HL-60 (cell line): ENCODE measurements at places on chromosomes 2 and 18.

DNA sequence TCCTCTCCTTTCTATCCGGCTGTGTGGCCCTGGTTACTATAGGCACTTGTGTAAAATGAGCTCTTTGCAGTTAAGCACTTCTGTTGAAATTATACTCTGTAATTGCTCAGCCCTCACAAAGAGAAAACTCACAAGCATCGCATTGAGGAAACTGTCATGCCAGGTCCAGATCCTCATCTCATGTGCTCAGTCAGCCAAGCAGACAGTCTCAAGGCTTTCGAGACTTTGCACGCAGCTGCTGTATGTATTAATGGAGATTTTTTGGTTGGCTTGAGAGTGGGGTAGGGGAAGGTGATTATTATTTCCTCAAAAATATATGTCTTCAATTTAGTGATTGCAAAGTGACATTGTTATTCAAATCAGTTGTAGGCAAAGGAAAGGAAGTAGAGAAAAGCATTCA lies 33.0 kb upstream of the PHLPP1 start:
- no peak for DNase-seq

GRCh38 chr18:79736846-79737245 lies 57.2 kb downstream of the CTDP1 start:
- DNase-seq, result no peak

DNA sequence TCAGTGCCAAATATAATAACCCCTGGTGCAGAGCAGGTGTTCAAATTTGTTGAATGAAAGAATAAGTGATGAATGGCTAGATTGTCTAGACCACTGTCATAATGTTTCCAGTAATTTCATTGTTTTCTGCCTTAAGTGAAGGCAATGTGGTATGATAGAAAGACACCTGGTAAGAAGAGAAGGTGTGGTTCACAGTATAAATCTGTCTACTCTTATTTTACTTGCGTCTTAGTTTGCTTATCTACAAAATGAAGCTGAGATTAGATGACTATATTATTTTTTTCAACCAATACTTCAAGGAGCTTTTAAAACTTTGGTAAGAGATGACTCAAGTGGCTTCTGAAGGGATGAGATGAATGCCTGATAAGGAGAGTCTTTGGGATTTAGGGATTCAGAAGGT lies 788.4 kb downstream of the EPHA4 start:
- DNase-seq, result no peak

GRCh38 chr2:2853346-2853745 lies 522.3 kb upstream of the MYT1L start:
- no peak for DNase-seq

DNA sequence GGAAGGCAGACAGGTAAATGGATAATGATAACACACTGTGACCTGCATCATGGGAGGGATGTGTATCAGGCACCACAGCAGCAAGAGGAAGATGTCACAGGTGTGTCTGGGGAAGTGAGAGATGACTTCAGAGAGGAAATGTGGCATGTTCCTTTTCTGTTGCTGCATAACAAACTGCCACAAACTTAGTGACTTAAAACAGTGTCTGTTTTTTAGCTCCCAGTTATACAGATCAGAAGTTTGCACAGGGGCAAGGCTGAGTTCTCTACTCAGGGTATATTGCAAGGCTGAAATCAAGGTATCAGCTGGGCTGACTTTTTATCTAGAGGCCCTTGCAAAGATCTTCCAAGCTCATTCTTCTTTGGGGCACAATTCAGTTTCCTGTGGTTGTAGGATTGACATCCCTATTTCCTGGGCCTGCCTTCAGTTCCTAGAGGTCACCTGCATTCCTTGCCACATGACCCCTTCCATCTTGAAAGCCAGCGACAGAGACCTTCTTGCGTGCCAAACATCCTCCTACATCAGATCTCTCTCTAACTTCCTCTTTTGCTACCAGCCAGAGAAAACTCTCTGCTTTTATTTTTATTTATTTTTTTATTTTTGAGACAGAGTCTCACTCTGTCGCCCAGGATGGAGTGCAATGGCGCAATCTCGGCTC lies 2.1 kb upstream of the MAP3K2 start:
- peak; percentile 66 for DNase-seq

- peak; percentile 56 for DNase-seq
Measured at GRCh38 chr2:138689705-138690104, 90.5 kb downstream of the NXPH2 start.

DNA sequence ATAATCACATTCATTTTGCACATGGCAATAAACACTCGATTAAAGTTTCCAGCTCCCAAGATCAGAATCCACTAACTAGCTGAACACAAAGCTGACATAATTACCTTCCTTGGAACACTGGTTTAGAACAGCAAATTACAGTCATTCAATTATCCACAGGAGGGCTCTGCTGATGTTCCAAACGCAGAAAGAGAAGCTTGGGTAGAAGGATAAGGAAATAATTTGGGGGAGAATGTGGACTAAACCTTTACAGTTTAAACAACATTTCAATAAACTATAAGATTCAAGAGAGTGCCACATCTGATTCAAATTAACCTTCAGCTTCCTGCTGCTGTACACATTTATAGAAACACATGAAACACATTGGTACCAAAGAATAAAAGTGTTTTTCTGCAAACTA lies 67.8 kb upstream of the ARL4C start:
- DNase-seq, result no peak

DNA sequence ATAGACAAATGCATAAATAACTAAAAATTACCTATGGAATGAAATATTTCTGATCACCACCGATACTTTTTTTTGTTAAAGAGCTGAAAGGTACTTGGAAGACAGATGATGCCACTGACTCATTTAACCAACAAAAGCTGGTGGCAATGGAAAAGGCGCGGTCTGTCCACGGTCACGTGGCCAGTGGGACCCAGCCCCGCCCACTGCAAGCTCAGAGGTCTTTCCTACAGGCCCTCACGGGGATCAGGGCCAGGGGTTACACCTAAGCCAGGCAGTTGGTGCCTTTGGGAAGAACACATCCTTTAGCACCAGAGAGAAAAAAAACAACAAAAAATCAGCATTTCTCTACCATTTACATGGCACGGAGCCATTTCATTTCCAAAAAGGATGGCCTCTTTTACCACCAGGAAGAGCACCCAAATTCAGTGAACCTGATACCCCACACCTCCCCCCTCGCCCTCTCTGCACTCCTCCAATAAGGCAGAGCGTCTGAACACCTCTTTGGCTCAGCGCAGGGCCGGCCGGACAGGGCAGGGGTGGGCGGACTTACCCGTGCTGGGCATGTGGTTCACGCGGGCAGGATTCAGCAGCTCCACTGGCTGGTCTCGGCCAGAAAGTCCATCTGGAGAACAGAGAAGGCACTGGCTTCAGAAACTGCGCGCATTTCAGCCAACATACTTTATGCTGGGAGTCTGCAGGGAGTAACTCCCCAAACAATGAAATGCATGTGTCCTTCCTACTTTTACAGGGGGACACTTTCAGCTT lies 164.6 kb downstream of the HDAC4 start:
- DNase-seq, result no peak

DNA sequence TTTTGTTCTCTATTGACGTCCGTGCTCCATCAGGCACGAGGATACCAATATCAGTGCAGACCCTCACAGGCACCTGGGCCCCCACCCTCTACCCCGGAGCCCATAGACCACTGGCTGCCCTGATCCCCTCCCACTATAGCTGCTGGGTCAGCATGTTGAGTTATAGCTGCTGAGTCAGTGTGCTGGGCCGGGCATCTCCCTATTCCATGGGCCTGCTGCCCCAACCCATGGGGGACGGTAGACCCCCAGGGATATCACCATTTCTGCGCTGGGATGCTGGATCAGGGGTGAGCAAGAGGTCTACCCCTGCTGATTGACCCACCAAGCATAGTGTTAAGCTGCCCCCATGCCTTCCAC lies 100.1 kb upstream of the ST3GAL5 start:
- DNase-seq, result no peak

DNA sequence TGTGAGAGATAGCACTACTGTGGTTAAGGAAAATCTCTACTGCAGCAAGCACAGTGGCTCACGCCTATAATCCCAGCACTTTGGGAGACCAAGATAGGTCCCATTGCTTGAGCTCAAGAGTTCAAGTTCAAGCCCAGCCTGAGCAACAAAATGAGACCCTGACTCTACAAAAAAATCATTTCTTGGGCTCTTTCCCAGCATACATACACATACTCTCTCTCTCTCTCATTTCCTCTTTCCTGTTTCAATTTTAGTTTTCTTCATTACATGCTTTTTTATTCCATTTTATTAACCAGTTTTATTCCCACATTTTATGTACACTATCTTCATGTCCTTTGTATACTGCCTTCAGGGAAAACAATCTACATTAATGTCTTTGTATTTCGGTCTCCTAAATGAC lies 14.6 kb downstream of the WDR33 start:
- DNase-seq, result no peak

GRCh38 chr2:28273751-28274150 lies 118.9 kb upstream of the FOSL2 start:
- no peak for DNase-seq

DNA sequence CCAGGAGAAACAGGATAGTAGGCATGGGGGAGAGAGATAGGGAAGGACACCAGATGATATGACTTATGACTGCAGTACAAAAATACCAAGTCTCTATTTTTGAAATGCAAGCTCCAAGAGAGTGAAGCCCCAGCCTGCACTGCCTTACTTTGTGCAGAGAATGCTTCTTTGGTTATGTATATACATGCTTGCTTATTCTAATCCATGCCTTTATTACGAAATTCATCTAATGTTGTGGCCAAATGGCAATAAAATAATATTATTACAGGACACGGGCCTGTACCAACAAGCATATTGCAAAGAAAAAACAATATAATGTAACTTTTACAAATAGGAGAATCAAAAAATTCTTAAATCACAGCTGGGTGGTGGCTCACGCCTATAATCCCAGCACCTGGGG lies 110.8 kb downstream of the BCL11A start:
- no peak for DNase-seq

DNA sequence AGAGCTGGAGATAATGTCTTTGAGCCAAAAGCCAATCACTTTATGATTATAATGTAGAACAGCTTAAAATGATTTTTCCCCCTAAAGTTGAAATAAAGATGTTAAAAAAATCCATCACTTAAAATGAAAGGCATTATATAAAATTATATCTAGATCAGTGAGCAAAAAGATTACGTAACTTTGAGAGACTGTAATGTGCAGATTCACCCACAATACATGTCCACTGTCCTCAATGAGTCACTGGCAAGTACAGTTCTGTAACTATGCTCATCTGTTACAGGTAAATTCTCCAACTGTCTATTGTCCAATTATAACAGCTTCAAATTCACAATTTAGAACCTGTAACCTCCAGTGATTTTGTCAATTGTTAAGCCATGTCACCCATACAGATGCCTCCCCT lies 19.0 kb downstream of the FAM161A start:
- no peak for DNase-seq
